ENCODE measurements at places on chromosomes 3 and 15.
A peak's percentile ranks its signal among the peaks of the same experiment; 100 is the strongest.

- no peak for DNase-seq
Measured at GRCh38 chr15:31001702-31002101, 10.3 kb upstream of the MTMR10 start.

- DNase-seq, result no peak
Measured at GRCh38 chr15:77597804-77598453, 34.8 kb downstream of the LINGO1 start.

DNA sequence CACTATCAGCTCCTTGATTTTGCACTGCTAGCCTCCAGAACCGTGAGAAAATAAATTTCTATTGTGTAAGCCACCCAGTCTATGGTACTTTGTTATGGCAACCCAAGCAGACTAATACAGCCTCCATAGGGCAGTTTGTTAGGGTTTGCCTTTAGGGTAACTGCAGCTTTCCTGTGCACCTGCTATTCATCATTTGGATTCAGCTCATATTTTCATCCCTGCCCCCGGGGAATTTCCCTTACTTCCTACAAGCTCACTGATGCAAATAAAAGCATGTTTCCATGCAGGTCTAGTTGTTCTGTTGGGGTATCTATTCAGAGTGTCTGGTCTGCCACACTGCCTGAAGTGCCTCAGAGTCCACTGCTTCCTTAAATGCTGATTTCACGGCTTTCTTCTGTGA, 48.6 kb upstream of the ATOSA start:
- DNase-seq, result peak; percentile 37

DNA sequence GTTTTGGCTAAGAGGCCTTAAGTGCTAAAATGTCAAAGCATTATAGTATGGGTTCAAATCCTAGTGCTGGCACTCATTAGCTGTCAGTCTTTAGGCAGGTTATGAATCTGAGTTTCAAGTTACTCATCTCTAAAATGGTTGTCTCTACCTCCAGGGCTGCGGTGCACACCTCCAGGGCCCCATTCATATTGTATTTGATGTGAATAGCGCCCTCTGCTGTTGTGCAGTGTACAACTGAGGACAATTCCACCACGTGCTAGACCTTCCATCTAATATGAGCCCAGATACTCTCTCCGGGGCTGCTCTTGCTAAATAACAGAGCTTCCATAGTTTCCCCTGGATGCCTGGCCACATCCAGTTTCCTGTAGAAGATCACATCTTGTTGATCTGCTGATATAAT, 54.3 kb downstream of the OXNAD1 start:
- DNase-seq, result peak; percentile 55

DNA sequence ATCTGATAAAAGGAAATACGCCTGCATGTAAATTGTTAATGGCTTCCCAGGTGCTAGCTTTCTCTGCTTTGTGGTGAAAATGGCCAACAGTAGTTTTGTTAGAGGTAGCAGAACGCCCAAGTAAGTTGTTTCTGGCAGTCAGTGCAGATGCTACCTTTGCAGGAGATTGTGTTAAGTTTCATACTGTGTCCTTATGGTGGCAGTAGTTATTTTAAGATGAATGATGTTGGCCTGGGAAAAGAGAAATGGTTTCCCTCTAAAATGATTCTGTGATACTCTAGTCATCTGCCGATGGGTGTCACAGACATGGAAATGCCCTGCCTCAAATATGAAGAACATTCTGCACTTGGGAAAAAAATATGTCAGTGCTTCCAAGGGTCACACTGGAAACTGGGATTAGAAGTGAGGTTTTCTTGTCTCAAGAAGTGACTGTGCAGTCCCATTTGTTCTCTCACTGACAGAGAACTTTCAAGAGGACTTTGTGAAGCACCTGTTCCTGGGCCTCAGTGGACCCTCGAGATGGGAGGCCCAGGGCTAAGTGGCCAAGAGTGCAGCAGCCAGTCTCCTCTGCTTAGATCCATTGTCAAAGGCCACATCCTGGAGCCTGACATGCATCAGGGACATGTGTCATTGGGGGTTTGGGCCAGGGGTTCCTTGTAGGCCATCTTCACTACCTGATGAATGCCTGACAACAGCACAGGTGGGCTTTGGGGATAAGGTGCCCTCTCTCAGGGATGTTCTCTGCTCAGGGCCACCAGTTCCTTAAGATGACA, 393.3 kb downstream of the CACNA2D3 start:
- DNase-seq, result no peak

DNA sequence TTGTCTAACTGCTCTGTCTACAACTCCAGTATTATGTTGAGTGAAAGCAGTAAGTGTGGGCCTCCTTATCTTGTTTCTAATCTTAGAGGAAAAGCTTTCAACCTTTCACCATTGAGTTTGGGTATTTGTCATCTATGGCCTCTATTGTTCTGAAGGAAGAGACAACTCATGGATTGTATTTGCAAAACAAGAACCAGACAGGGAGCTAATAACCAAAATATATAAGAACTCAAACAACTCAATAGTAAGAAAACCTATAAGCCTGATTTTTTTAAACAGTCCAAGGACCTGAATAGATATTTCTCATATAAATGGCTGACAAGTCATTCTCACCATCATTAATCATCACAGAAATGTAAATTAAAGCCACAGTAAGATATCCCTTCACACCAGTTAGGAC, 113.0 kb downstream of the TAFA4 start:
- DNase-seq, result no peak

GRCh38 chr3:52561028-52561747, 24.8 kb downstream of the UQCC5 start:
- DNase-seq, result no peak

DNA sequence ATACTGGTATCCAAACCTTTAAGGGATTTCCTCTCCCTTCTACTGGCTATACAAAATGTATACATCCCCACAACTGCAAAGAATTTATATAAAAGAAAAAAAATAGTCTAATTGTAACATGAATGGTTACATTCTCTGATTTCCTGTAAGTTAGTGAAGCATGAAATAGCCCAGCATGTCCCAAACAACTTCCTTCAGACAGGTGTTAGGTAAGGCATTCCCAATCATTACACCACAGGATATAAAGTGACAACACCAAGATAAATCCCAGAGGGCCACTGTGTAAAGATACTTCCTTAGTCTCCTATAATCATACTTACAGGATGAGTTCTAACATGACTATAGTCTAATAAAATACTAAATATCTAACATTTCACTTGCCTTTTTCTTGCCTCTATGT, 7.6 kb downstream of the CMTM6 start:
- no peak for DNase-seq

- no peak for DNase-seq
Measured at GRCh38 chr3:8313560-8314267, 187.9 kb upstream of the LMCD1 start.

DNA sequence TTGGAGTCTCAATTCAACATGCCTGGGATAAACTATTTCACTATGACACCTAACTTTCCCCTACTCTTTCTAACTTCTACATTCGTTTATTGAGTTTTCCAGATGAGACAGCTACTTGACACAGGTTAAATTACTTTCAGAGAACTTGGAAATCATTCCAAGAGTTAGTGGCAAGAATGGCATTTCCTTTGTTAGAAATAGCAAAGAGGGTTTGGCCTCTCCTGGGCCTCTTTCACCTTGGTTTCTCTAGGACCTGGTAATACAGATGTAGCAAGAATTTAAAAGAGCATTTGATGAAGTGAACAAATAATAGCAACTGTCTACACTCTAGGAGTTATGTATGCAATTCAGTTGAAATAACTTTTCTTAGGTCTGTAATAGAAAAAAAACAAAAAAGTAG, 748.9 kb downstream of the MECOM start:
- DNase-seq, result no peak

DNA sequence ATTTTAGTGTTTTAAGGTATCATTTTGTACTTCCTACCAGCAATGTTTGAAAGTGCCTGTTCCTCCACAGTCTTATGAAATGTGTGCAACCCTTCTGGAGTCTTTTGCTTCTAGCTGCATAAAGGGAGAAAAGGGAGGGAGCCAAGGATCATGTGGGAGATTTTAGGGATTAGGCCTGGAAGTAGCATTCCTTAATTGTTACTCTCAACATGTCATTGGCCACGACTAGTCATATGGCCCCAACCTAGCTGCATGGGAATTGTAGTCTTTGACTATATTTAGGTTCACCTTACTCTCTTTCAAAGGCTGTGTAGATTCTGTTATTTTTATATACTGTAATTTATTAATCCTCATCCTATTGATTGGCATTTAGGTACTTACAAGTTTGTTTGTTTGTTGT, 14.9 kb downstream of the CRTAP start:
- DNase-seq, result no peak

GRCh38 chr3:112456147-112456546, 43.1 kb downstream of the BTLA start:
- no peak for DNase-seq

DNA sequence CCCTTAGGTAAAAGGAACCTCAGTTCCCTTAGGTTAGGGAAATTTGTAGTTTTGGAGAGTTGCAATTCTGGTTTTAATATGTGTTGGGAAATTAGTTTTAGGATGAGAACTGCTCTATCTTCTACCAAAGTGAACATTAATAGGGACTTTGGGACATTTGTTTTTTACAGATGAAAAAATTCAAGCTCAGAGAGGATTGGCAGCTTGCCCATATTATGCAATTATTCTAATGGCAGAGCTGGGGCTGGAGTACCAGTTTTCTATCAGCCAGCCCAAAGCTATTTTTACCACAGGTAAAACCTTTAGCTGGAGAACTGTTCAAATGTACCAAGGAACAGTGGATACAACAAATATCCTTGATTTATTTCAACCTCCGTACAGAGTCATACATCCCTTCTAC, 127.0 kb downstream of the CPNE4 start:
- no peak for DNase-seq

GRCh38 chr3:73364517-73364916, 260.2 kb downstream of the PDZRN3 start:
- DNase-seq, result no peak

DNA sequence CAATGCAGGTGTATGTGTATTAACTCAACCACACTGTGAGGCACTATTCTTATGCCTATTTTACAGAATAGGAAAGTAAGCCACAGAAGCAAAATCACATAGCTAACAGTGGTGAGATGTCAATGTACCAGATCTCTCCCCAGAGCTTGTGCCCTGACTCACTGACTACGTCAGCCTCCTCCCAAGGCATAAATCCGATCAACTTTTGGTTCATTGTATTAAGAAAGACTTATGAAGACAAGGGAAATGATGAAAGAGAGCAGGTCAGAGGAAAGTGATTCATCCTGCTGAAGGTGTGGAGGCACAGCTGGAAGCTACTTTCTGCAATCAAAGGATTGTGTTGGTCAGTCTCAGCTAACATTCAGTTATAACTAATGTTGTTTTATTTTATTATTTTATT, 33.0 kb upstream of the SV2B start:
- no peak for DNase-seq

- DNase-seq, result no peak
Measured at GRCh38 chr3:159872374-159873109, 116.1 kb upstream of the IL12A start.

GRCh38 chr3:52249683-52250082, 4.1 kb downstream of the PPM1M start:
- DNase-seq, result no peak

GRCh38 chr3:113245761-113246161, 34.4 kb downstream of the BOC start:
- no peak for DNase-seq

DNA sequence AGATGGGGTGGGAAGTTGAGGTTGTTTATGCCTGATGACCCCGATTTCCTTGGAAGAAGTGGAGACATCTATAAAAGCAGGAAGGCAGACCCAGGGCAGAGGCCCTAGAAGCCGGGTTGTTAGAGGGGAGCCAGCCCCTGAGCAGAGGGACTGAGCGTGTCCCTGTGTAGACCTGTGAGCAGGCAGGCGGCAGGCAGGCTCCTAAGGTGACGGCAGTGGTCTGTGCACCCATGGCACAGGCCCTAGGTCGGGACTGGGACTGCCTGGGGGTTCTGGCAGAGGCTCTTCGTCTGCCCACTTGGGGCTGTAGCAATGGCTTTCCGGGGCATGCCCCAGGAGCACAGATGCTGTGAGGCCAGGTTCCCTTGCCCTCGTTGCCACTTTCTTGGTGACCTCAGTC, 9.9 kb downstream of the SEMA4B start:
- DNase-seq, result no peak

DNA sequence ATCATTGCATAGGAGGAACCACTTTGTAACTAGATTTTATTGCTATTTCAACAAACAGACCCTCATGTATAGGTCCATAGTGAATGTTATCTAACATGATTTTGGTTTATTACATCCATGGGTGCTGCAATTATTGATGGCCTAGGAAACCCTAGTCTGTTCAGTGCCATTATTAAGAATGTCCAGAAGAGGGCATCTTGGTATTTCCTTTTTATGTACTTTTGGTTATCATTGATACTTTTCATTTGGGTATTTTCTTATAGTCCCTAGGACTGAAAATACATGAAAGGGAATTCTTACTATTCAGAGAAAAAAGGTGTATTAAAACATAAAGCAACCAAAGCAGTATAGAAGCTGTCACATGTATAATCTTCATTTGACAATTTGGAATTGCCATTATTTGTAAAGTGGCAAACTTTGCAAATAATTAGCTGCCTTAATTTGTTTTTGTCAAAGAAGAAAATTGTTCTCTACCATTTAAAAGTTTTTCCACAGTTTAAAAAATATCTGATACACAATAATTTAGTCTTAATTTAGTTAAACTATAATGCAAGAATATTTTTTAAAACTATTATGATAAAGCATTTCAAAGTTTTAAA, 48.7 kb downstream of the CNOT10 start:
- peak; percentile 65 for DNase-seq

- no peak for DNase-seq
Measured at GRCh38 chr3:36743826-36744225, 20.5 kb downstream of the DCLK3 start.

DNA sequence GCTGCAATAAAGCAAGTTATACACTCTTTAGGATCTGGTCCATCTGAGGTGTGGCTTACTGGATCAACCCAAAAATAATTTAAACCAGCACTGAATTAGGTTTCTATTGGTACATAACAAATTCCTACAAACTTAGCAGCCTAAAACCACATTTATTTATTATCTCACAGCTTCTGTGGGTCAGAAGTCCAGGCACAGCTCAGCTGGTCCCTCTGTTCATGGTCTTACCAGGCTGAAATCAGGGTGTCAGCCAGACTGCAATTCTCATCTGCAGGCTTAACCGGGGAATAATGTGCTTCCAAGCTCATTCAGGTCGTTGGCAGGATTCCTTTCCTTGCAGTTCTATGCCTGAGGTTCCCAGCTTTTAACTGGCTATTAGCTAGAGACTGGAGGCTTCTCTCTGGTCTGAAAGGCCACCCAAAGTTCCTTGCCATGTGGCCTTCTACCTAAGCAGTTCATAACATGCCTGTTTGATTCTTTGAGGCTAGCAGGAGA, 477.4 kb upstream of the WNT5A start:
- no peak for DNase-seq

- no peak for DNase-seq
Measured at GRCh38 chr15:50355619-50355905, 564 bp upstream of the GABPB1 start.

- no peak for DNase-seq
Measured at GRCh38 chr15:74209560-74209958, 7.0 kb upstream of the STRA6 start.

GRCh38 chr3:72284471-72284870, 499.5 kb upstream of the PROK2 start:
- no peak for DNase-seq

- DNase-seq, result no peak
Measured at GRCh38 chr3:161345023-161345422, 26.3 kb downstream of the SPTSSB start.

Measured in NAMALWA (cell line).